ENCODE measurements at places on chromosomes 3 and 15.
A peak's percentile ranks its signal among the peaks of the same experiment; 100 is the strongest.

- no peak for DNase-seq
Observed at GRCh38 chr3:65902304-65902793, 136.4 kb downstream of the MAGI1 start.

GRCh38 chr3:126514161-126514560 lies 3.4 kb downstream of the UROC1 start:
- DNase-seq, result no peak

DNA sequence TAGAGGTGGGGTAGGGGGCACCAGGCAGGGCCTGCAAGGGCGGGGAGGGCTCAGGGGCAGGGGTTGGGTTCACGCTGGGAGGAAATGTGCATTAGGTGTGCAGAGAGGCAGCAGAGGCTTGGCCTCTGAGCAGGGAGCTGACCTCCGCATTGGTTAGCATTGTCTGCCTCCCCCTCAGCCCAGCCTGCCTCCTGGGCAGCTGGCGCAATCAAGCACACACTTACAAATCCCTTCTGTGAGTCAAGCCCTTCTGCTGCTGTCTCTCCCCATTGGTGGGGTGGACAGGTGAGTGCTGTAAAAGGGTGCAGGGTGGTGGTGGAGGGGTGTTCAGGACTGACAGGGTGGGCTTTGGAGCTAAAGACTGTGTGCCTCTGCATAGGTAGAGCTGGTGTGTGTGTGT lies 9.3 kb downstream of the LOXL1 start:
- DNase-seq, result no peak

DNA sequence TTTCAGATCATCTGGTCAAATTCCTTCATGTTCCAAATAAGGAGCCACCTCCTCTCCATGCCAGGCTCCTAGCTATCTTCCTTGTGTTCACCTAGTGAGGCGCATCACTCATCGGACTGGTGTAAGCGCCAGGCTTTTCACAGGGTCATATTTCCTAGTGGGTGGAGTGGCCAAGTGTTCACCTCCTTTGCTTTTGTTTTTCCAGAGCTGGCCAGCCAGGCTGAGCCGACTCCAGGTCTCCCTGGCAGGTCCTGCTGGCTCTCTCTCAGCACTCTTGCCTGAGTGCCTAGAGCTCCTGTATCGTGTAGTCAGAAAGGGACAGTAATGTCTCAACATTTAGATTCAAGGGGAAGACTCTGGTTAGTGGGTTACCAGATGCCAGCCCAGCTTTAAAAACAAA lies 31.0 kb downstream of the HEG1 start:
- peak; percentile 32 for DNase-seq

- no peak for DNase-seq
Observed at GRCh38 chr3:172154768-172155664, 115.6 kb downstream of the FNDC3B start.

- no peak for DNase-seq
Observed at GRCh38 chr3:41519746-41520145, 320.4 kb downstream of the CTNNB1 start.

DNA sequence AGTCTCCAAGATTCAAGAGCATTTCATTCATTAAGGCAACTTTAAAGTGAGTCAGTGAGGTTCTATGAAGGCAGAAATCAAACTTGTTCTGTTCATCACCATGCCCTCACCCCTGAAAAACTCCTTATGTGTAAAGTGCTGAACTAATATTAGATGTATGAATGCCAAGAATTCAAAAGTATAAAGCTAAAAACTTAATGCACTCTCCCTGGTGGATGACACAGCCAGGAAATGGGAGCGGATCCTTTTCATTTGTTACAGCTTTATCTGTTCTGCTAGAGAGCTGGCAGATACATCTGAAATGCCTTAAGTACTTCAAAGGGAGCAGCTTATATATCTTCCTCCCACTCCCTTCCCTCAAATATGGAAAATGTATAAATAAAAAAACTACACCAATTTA lies 8.2 kb downstream of the TXNRD3 start:
- DNase-seq, result no peak

DNA sequence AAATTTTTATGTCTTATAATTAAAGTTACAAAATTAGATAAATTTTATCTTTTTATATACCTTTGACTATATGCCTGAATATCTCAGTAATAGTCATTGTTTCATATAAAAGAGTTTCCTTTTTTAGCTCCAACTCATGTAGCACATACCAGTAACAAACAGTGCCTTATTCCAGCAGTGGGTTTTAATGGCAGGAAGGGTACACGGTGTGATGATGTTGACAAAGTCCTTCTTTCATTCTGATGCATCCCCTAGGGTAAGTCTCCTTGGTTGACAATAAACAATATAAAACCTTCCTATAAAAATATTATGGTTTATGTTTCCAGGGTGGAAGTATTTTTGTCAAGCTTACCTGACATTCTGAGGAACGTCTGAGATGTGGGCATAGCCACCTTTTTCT lies 77.2 kb upstream of the FGF12 start:
- no peak for DNase-seq

GRCh38 chr3:95226437-95226836 lies 1163.6 kb downstream of the NSUN3 start:
- DNase-seq, result no peak

DNA sequence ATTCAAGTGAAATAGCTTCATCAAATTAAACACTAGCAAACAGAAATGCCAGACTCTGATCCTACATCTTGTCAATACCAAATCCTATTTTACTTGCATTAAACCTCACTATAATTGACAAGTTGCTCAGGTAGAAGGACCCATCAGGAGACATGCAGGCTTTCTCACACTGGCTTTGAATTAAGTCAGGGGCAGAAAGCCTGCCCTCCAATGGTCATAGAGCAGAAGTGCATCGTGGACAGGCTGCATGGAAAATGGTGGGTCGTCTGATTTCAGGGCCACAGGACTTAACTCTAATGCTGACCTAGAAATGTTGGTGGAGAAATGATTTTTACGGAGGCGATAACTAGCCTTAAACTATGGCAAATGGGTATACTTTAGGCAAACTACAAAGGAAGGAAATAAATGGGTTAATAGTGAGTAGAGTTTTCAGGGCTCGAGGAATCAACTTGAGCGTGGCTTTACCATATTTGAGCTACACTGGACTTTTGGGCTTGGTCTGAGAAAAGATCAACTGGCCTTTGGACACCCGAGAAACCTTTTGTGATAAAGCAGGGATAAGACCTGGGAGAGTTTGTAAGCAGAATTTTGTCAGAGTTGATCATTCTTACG lies 283.9 kb downstream of the GRM7 start:
- DNase-seq, result peak; percentile 4

DNA sequence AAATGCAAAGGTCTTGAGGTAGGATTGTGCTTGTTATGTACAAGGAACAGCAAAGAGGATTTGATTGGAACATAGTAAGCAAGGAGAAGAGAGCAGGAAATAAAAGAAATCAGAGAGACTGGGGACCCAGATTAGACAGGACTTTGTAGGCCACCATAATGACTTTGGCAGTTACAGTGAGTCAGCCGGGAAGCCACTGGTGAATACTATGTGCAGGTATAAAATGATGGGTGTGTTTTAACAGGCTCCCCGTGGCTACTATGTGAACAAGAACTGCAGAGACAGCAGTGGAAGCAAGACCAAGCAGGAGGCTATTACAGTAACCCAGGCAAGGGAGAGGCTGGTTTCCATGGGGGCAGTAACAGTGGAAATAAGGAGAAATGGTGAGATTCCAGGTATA lies 55.2 kb downstream of the NPTN start:
- no peak for DNase-seq

DNA sequence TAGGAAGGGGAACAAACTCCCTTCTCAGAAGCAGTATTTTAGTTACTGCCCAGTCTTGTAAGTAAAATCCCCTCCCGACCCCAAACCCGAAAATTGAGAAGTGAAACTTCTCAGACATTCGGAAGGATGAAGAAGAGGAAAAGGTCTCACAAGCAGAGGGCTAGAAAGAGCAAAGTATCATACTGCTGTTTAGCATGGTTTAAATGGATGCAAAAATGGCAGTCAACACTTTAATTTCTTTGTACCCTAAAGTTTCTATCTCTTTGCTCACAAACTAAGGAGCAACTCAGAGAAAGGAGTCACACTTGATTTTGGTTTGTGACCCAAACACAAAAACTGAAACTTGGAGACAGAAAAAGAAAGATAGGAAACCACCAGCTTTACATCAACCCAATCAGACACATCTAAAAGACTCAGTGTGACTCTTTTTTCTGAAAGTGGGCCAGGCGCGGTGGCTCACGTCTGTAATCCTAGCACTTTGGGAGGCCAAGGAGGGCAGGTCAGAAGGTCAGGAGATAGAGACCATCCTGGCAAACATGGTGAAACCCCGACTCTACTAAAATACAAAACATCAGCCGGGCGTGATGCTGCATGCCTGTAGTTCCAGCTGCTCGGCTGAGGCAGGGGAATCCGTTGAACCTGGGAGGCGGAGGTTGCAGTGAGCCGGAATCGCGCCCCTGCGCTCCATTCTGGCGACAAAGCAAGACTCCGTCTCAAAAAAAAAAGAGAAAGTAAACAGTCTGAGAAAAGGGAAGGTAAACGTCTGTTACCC lies 63.2 kb upstream of the ATP11B start:
- no peak for DNase-seq

DNA sequence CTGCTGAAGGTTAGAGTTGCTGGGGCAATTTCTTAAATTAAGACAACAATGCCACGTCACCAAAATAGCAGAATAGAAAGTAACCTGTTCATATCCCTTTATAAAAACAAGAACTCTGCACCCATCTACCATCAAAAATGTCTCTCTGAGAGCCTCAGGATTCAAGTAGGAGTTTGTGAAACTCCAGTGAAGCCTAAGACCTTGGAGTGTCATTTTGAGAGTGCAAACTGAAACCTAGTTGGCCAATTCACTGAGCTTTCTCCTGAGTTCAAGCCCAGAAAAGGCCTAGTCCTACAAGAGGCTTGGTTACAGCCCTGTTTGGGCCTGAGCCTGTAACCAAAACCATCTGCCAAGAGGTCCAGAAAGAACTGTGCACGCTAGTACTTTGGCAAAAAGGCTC lies 335.1 kb downstream of the EFHB start:
- DNase-seq, result no peak

- no peak for DNase-seq
Observed at GRCh38 chr15:83854321-83854720, 200.4 kb downstream of the ADAMTSL3 start.

DNA sequence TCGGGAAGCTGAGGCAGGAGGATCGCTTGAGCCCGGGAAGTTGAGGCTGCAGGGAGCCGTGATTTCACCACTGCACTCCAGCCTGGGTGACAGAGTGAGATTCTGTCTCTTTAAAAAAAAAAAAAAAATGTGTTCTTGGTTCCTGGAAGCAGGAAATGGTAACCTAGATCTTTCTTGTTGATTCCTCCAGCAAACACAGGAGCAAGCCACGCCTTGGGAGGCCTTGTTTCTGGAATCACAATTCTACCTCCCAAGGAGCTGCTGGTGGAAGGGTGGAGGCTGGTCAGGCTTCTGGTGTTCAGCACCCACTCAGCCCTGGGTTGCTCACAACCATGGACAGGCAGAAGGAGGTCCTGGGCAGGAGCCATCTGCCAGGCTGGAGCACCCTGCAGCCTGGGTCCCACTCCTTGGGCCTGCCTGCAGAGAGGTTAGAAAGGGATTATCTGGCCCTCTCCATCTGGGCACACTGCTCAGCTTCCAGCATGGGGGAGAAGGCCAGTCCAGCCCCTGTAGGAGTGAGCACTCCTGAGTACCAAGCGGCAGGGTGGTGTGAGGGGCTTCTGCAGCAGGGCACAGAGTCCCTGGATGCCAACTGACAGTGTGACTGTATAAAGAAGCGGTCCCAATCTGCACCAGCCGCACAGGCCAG lies 65.6 kb downstream of the ABTB1 start:
- DNase-seq, result no peak

DNA sequence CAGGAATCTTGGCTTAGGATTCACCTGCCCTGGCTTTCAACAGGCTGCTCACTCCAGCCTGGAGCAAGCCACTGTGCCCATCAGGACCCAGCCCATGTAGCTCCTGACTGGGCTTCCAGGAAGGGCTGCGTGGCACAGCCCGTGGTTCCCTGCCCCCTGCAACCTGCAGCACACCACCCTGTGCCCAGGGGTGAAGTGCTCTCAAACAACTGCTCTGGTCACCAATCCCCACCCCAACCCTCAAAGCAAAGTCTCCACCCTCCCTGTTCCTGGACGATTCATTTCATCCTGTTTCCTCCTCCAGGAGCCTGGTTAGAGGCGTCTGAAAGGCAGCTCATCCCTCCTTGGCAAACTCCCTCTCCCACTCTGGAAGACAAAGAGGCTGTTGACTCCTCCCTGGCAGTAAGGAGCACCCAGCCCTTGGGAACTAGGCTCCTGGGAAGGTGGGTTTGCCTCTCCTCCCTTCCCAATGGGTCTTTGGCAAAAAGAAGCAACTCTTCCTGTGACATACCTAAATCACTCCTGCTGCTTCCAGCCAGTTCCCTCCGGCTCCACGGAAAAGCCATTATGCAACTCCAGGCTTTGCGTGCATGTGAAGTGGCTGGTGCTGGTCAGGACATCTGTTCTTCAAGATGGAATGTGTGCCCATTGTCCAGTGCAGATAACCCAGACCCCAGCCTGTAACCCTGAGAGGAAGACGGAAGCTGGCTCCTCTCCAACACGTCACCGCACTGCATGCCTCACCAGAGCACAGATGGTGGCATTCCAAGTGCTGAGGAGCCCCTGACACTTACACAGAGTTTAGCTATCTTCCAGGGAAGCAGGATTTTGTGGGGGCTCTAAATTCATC lies 29.1 kb upstream of the VIPR1 start:
- peak; percentile 93 for DNase-seq

DNA sequence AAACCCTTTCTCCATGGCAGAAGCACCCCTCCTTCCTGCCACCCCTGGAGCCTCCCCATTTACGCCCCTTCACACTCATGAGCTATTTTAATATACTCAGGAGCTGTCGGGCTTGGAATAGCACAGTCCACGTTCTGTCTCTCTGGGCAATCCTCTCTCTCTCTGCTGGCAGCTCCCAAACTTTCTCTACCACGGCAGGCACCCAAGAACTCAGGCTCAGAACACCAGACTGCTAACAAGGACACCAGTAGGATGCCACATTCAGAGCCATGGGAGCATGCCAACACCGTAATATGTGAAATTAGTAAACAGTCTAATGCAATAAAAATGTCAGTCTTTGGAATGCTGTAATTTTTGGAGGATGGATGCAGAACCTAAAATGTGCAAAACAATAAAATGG lies 19.3 kb downstream of the TNFAIP8L3 start:
- DNase-seq, result no peak

- DNase-seq, result no peak
Observed at GRCh38 chr3:52721730-52722008, 15.8 kb downstream of the SPCS1 start.

- no peak for DNase-seq
Observed at GRCh38 chr3:97899331-97899730, 72.9 kb downstream of the RIOX2 start.
